ENCODE measurements at places on chromosomes 7 and 10. TPM values are rescaled to one million over a fixed set of nuclear protein-coding genes. Genes with fewer than 3 reads are reported as not detected.

Gene MRLN
- total RNA-seq = not detected

Gene GRM8
- total RNA-seq = 0.70 TPM

Gene FAM25C
- total RNA-seq = not detected

Gene CTAGE4
- 17.4 TPM for total RNA-seq

Gene C10orf143
- not detected for total RNA-seq

Gene ZNF503
- total RNA-seq = 5.2 TPM

Gene VGF
- total RNA-seq = 1.2 TPM

Gene NUTM2A
- total RNA-seq = 0.35 TPM

Gene FZD1
- total RNA-seq = 20.6 TPM

Gene PNLIPRP2
- not detected for total RNA-seq

Gene UCN3
- total RNA-seq = not detected

Gene PILRA
- 2.0 TPM for total RNA-seq

Gene ARPC1A
- 169 TPM for total RNA-seq

Gene MYH16
- total RNA-seq = 0.05 TPM

Gene DNAH11
- 0.05 TPM for total RNA-seq

Measured in renal cortical epithelial cell (primary cell).